Smooth muscle cell of the umbilical artery (primary cell): ENCODE measurements at places on chromosomes 11 and 22. TPM values are rescaled to one million over a fixed set of nuclear protein-coding genes. Genes with fewer than 3 reads are reported as not detected.

HBD gene
- total RNA-seq = not detected in 2 replicates

NXPE4 gene
- not detected in 2 replicates for total RNA-seq

APOA4 gene
- total RNA-seq = not detected in 2 replicates

KRTAP5-1 gene
- total RNA-seq = not detected in 2 replicates

OR8H1 gene
- total RNA-seq = not detected in 2 replicates

SVIP gene
- 3.3 and 7.7 TPM in 2 replicates for total RNA-seq

TMA7B gene
- total RNA-seq = not detected in 2 replicates

C22orf15 gene
- total RNA-seq = 1.2 and 3.3 TPM in 2 replicates
